ENCODE measurements at places on chromosomes 13 and 19.
A peak's percentile ranks its signal among the peaks of the same experiment; 100 is the strongest.

DNA sequence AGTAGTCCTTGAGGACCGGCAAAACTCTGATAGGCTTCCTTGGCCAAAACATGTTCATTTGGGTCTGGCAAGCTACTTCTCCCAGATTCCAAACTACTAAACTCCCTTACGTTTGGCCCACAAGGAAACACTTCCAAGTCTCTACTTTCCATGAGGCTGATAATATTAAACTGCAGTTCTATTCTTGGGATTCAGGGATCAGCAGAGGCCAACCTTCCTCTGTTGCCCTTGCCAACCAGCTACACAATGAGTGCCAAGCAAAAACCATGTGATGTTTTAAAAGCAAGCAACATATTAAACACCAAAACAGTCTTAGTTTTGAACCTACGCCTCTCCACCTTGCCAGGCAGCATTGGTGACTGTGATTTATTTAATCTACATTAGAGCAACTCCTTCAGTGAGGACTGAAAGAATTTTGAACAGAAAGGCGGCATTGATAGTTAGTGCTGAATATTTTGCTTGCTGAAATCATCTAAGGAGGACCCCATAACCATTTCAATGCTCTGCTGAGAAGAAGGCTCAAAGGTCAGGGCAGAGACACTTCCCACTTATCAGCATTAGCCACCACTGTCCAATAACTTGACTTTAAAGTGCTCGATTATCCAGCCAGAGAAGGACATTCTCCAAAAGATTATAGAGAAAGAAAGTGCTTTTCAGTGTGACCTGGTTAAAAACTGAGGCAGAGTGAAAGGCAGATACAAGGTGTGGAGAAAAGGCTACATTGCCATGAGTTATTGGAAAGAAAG, 287.1 kb downstream of the TBC1D4 start:
- DNase-seq: no peak

DNA sequence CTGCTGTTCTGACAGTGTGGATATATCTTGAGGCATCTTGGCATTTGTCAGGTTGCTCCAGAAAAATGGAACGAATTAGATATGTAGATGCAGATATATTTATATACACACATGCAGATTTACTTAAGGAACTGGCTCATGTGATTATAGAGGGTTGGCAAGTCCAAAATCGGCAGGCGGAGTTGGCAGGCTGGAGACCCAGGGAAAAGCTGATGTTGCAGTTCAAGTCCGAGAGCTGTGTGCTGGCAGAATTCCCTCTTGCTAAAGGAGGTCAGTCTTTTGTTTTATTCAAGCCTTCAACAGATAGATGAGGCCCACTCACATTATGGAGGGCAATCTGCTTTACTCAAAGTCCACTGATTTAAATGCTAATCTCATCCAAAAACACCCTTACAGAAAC, 24.4 kb upstream of the CSNK1A1L start:
- no peak for DNase-seq

DNA sequence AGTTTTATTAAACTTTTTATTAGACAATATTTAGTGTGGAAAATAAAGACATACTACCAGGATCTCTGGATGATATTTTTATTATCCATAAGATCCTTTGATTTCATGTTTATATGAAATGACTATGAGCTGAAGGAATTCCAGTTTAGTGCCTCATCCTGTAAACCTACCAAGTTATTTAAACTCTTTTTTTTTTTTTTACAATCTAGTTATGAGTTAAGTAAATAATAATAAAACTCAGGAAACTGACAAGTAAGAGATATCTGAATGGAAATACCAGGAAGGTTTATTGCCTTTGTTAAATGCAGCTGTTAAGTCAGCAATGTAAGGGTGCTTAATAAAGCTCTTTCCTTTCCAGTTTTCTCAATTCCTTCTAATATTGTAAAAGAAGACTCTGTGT, 53.9 kb downstream of the RXFP2 start:
- no peak for DNase-seq

- DNase-seq: no peak
Measured at GRCh38 chr13:99367106-99367616, 60.0 kb upstream of the GPR183 start.

DNA sequence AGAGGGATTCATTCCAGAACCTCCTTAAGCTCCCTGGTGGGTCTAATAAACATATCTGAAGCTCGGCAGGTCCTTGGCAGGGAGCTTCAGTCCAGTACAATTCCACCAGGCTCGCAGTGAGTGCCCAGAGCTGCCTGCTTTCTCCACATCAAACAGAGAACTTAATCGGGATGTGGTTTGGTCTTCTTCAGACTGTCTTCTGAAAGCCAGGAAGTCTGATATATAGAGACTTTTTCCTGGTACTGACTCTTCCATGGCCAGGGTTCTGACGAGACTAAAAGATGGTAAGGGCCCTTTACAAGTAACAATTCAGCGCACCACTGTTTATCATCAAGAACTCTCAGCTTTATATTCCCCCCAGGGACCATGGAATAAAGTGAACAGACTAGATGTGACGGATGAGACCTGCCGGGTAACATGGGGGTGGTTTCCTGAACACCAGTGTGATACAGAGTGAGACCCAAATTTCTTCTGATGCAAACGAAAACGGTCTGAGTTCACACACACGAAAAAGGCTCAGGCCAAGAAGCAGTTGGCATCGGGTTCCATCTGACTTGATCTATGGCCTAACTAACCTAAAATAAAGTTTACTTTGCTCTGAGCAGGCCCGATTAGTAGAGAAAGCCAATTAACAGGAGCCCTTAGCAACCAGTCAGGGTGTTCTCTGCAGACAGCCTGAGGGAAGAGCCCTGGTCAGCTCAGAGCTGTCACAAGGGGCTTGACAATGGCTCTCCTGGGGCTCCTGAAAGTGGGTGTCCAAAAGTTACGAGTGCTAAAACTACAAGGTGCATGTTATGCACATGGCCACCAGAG, 29.0 kb downstream of the RANBP3 start:
- peak; percentile 72 for DNase-seq

DNA sequence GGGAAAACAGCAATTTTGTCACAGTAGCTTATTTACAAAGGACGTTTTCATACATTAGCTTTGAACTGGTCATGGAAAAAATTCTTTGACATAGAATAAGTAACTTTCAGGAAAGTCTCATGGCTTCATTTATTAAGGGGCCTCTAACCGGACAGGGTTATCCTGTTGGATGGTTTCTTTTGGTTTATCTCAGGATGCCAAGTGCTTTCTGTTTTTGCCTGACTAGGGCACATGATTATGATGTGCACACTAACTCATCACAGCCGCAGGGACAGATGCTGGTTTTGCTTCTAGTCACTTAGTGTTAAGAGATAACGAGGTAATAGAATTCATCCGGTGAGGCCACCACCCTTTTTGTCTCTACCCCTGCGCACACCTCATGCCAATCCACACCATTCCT, 53.0 kb downstream of the TGDS start:
- no peak for DNase-seq

DNA sequence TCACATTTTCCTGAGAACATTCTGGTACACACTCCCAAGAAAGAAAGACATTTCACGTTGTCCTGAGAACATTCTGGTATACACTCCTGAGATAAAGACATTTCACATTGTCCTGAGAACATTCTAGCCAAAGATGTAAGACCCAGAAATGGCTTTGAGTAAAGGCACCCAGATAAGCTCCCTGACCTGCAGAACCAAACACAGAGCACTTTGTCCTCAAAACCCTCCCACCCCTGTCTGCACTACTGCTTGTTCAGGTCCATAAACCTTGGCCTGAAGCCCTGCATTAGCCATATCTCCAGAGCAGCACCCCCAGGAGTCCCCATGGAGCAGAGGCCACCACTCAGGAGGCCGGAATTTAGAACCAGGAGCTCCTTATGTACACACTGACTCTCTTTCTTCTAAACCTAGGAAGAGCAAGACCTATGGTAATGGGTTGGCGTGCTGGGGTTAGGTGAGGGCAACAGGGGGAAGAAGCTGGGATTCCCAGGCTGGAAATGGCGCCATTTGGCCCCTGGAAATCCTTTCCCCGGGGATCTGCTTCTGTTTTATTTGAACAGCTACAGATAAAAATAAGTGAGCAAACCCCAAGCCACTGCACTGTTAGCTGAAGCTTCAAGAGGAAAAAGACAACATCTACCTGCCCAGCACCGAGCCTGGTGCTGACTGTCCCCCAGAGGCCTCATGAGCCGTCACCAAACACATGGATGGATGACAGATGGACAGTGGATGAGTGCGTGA, 13.7 kb downstream of the GAS6 start:
- DNase-seq: no peak

GRCh38 chr13:86840250-86841191, 830.6 kb upstream of the SLITRK5 start:
- no peak for DNase-seq

DNA sequence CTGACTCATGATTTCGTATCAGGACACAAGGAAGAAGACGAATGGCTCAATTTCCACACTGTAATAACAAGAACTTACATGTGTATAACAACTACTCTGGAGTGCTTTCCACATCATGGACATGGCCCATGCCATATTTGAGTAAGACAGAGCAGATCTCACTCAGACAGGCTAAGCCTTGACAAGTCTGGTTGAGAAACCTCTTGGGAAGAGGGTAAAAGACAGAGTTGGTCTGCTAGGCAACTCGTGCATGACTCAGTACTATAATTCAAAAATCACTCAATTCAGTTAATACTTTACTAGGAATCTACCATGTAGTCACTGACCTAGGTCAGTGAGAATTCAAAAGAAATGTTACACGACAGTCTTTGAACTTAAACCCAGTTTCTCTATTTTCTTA, 5.7 kb upstream of the THSD1 start:
- no peak for DNase-seq

DNA sequence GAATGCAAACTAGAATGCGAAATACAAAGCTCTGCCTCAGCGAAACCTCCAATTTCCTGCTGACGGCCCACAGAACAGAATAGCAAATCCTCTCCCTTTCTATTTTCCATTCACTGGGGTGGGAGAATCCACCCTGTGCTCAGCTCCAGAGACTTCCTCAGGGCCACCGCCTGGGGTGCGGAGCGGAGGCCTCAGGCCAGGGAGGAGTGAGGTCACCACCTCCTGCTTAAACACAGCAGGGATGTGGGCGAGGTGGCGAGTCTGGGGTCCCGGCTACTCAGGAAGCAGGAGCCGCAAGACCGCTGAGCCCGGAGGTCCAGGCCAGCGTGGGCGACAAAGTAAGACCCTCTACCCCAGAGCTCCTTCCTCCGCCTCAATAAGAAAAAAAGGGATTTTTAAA, 666 bp upstream of the ZNF320 start:
- DNase-seq: no peak

GRCh38 chr19:2416321-2417097, 10.9 kb downstream of the TIMM13 start:
- no peak for DNase-seq

DNA sequence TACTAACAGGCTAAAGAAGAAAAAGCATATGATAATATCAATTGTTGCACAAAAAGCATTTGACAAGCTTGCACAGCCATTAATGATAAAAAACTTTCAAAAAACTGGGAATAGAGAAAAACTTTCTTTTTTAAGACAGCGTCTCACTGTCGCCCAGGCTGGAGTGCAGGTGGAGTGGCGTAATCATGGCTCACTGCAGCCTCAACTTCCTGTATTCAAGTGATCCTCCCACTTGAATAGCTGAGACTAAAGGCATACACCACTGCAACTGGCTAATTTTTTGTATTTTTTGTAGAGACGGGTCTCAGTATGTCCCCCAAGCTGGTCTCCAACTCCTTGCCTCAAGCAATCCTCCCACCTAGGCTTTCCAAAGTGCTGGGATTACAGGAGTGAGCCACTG, 382.8 kb downstream of the TSHZ3 start:
- no peak for DNase-seq

GRCh38 chr13:78594456-78594975, 8.8 kb downstream of the POU4F1 start:
- no peak for DNase-seq
